AML-193 (cell line): ENCODE measurements at places on chromosomes 3 and 15.

GRCh38 chr15:36126194-36126593 is 453.2 kb upstream of the CDIN1 start:
- DNase-seq: no peak

DNA sequence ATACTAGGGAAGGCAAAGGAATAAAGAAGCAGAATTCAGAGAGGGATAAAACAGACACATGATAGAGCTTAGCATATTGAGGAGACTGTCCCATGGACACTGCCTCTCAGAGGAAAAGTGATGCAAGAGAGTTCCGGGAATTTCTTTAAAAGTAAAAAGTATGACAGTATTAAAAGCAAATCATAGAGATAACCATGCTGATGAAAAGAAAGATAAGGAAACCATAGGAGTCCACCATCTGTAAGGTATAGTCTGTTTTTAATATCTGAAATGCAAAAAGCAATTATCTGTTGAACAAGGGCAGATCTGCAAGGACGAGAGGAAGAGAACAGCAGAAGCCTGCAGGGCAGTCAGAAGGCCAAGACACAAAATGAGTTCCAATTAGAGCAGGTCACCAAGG is 495.9 kb upstream of the GOLIM4 start:
- no peak for DNase-seq

DNA sequence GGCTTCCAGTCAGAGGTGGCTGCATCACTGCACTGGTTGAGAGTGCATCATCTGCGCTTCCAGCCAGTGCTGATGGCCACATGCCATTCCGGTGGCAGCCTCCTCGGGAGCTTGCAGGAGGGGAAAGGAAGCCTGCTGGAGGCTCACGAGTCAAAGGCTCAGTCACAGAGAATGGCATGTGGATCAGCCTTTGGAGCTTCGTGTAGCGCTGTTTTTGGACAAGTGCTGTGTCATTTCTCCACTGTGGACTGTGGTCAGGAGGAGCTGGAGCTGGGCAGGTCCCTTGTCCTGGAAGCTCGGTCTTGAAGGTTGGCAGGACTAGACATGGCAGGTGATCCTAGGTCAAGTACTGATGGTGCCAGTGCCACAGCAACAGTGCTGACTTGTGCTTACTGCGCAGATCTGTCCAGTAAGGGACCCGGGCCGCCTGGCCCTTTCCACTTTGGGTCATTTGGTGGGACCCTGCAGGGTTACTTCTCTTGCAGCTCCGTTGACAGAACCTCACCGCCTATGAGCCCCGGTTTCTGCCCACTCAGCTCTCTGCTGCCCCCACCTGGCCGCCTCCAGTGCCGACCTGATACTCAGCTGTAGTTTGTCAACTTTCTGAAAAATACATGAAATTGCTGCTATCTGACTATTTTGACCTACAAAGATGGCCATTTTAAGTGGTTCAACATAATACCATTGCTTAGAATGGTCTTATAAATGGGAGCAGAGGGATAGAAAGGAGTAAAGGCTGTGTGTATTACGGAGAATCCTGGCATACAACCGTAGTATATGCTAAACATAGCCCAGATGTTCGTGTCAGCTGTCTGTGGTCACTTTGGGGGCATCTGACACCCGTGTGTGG is 27.6 kb upstream of the TRPM1 start:
- DNase-seq: peak; percentile 45

DNA sequence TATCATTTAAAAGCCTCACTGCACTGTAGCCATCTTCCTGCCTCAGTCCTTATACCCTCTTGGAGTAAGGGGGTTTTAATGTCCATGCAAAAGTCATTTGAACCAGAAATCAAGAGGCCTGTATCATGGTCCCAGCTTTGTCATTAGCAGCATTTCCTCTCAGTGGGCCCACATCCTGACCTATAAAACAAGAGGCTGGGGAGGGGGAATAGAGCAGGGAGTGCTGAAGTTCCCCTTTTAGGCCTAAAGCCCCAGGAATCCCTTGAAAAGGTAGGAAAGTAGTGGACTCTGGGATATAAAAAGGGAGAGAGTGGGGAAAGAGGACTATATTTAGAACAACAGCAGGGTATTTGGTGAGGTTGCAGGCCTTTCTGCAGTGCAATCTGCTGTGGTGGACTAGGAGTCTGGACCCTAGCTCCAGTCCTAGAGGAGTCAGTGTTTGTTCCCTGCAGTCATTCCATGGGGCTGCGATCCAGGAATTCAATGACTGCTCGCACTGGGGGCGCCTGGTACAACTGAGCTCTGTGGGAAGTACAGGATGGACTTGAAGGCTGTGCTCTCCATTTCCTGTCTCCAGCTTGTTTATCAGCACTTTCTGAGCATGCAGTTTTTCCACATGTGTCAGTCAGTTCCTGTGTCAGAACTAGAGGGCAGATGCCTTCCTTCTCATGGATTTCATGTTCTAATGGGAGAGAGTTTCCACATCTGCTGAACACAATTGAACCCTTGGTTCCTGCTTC is 46.8 kb downstream of the PDHB start:
- no peak for DNase-seq

DNA sequence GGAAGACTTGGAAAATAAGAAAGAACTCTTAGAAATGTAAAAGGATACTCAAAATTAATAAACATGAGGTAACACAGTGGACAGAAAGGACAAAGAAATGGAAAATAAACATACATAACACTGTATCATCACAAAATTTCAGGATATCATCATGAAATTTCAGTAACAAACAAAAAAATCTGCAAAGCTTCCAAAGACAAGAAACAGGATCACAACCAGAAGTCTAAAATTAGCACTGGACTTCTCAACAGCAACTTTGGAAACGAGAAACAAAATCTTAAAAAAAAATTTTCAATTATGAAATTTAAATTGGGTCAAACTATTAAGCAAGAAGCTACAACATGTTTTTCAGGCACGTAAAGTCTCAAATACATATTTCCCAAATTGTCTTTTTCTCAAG is 238.8 kb downstream of the STAG1 start:
- no peak for DNase-seq

DNA sequence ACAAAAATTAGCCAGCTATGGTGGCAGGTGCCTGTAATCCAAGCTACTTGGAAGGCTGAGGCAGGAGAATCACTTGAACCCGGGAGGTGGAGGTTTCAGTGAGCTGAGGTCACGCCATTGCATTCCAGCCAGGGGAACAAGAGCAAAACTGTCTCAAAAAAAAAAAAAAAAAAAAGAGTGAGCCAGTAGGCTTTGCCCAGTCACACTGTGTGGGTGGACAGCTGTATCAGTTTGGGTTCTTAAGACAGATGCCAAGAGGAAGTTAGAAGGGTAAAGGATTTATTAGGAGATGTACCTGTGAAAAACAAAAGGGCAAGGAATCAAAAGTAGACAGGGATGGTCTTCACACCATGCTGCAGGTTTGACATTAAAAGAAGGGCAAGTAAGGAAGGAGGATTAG is 86.1 kb upstream of the CGNL1 start:
- no peak for DNase-seq

DNA sequence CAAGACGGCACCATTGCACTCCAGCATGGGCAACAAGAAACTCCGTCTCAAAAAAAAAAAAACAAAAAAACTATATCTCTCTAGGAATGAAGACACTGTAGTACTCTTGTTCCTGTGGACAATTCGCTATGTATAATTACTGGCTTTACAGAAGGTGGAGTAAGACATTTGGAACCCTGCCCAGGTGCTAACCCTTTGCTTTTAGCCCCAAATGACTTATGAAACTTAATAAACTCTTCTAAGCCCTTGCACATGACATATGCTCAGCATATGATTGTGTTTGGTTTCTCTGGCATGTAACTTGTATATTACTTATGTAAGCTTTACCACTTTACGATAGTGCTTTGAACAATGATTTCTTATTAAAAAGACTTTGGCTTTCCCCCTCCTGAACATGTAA is 27.3 kb upstream of the PRTG start:
- no peak for DNase-seq

DNA sequence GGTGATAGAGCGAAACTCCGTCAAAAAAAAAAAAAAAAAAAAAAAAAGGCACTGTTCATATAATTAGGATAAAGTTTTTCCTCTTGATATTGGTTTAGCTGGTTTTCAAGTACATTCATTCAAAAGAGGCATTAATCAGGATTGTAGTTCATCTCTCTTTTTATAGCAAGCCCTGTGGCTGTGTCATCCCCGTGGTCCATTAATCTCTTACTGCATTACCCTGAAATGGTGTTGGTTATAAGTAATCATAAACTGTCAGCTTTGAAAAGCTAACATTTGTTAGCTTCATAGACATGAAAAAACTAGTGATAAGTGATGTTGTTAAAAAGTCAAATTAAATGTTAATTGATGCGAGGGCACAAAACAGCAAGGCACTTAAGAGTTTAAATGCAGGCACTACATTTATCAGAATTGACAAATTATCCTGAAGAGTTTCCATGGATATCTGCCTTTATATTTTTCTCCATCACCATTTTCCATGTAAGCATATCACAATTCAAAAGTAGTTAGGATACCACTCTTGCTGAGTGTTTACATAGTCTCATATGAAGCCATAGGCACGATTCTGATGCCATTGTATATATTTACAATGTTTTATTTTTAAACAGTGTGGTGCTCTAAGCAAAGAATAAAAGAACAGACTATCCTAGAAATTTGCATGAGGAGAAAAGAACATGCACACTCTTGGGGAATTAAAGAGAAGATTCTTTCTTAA is 193.1 kb downstream of the OTOL1 start:
- DNase-seq: no peak

- DNase-seq: peak; percentile 44
These were observed 157.9 kb downstream of the CHL1 start for GRCh38 chr3:354432-354831.

DNA sequence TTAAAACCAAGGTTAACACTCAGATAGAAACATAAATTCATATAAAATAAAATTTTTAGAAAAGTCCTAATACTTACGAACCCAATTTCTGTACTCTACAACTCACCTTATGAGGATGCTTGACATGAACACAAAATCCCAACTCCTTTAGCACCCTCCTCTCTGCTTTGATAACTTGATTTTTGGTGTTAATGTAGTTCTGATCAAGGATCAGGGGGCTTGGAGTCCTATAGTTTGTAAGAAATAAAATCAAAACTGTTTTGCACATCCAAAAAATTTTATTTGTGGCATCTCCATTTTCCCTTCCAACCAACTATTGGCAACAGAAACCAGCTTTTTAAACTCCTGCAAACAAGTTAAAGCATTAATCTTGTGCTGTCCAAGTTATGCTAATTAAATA is 7.0 kb downstream of the CCNL1 start:
- no peak for DNase-seq

- DNase-seq: no peak
These were observed 34.0 kb upstream of the SLC6A11 start for GRCh38 chr3:10781981-10782380.

- DNase-seq: no peak
These were observed 112.7 kb upstream of the IQSEC1 start for GRCh38 chr3:13185737-13186434.

DNA sequence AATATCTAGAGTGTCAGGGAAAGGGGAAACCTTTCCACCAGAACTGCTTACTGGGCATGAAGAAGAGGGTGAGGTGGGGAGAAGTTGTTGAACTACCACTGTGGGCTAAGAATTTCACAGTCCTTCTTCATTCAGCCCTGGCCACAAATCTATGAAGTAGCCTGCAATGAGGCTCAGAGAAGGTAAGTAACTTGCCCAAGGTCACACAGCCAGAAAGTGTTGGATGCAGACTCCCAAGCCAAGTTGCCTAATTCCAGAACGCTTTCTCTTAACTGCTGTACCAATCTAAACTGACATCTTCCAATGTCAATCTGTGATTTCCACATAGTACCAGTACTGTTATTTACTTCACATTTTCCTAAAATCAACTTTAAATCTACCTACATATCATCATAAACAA is 2.1 kb downstream of the CYP1A1 start:
- no peak for DNase-seq

DNA sequence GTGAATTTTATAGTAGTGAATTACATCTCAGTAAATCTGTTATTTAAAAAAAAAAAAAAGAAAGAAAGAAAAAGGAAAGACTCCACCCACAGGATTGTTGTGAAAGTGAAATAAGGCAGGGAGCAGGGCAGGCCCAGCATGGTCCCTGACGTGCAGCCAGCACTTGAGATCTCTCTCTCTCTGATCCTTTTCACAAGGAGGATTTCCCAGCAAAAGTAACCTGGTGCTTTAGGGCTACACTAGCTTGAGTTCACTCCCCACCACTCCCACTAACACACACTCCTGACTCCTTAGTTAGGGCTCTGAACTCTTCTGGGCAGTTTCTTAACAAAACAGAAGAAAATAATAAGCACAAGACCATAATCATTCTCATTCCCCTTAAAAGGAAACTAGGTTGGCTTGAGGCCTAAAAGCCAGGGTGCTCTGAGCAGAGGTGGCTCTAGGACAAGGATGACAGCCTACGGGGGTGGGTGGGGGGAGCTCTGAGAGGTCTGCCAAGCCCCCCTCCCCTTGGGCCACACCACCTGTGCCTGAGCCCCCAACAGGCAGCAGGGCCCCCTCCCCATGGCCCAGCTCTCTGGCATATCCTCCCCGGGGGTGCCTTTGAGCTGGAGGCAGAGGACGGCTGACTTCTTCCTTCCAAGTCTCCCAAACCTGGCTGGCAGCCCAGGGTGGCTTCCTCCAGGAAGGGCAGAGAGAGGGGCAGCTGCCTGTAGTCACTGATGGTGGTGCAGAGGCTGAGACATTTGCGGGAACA is 856 bp downstream of the TMEM40 start:
- no peak for DNase-seq

DNA sequence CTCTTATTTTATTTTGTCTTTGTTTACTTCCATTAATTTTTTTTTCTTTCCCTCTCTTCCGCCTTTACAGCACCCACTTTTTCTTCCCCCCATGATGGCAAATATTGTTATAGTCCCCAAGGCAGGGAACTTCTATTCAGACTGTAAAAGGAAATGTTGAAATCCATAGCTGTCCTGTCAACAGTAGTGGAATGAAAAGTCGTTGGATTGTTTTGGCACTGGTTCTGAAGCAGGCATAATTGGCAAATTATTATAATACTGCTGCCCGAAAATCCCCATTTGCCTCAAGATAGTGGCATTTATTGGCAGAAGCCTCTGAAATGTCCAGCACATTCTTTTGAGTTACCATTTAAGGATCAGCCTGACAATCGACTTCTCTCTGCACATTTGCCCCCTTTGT is 150.6 kb downstream of the TPRG1 start:
- peak; percentile 70 for DNase-seq

- peak; percentile 78 for DNase-seq
These were observed 83.3 kb downstream of the SNRK start for GRCh38 chr3:43369404-43370292.

- DNase-seq: no peak
These were observed 13.2 kb upstream of the FURIN start for GRCh38 chr15:90855139-90855538.

- no peak for DNase-seq
These were observed 292.4 kb upstream of the NR2F2 start for GRCh38 chr15:96038131-96038530.

DNA sequence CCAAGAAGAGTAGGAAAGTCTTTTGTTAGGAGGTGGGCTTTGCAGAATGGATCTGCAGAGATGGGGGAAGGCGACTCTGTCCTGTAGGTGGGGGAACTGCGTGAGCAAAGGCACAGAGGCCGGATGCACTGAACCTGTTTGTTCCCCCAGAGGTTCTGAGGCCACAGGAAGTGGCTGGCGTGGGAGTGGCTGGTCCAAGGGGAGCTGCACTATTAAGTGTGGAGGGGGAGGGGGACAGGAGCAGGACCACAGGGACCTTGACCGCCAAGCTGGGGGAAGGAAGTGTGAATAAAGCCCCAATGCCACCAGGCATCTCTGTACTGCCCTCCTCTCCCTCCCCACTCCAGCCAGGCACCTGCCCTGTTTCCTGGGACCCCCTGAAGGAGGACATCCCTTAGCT is 51.8 kb downstream of the CYP11A1 start:
- no peak for DNase-seq

GRCh38 chr3:45751537-45752242 is 44.6 kb downstream of the SLC6A20 start:
- no peak for DNase-seq

- DNase-seq: no peak
These were observed 48.3 kb downstream of the GABRB3 start for GRCh38 chr15:26724381-26725150.
